Bone marrow (tissue), 2 donors: ENCODE measurements at places on chromosomes 2 and 18.

- no peak for DNase-seq
These were observed 15.9 kb downstream of the POLI start for GRCh38 chr18:54284981-54285785.

DNA sequence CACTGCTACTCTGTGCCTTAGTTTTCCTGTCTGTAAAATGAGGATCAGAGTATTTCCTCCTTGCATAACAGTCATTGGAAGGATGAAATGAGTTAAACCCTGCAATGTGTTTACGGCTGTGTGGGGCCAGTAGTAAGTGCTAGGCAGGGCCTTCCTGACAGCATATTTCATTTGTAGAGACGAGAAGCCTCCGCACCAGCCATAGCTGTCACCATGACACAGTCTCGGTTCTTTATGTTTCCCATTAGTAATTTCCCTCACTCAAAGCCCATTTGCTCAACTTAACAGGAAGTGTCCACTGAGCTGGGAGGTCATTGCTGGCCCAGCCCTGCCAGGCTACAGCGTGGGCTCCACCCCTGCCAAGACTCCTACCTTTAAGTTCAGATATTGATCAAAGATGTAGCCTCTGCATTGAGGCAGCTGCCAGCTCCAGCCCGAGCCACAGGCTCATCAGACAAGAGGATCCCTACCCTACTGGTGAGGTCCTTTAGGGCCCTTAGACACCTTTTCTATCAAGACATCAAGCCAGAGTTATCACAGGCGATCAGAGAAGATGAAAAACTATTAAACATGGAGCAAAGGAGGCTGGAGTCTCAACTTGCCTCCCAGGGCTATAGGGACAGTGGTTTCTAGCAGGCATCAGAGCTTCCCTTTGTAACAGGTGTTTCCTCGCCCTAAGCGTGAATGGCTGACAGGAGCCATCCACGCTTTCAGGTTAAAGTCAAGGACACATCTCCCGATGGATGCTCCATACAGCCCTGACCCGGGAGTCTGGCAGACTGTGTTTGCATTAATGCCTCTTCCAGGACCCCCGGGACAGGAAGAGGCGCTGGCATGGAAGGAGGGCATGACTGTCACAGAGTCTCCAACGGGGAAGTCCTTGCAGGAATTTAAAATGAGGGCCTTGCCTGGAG is 251.7 kb downstream of the NDUFA10 start:
- DNase-seq, result no peak

DNA sequence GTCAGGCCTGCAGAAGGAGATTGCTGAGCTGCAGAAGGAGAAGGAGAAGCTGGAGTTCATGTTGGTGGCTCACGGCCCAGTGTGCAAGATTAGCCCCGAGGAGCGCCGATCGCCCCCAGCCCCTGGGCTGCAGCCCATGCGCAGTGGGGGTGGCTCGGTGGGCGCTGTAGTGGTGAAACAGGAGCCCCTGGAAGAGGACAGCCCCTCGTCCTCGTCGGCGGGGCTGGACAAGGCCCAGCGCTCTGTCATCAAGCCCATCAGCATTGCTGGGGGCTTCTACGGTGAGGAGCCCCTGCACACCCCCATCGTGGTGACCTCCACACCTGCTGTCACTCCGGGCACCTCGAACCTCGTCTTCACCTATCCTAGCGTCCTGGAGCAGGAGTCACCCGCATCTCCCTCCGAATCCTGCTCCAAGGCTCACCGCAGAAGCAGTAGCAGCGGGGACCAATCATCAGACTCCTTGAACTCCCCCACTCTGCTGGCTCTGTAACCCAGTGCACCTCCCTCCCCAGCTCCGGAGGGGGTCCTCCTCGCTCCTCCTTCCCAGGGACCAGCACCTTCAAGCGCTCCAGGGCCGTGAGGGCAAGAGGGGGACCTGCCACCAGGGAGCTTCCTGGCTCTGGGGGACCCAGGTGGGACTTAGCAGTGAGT is 19.4 kb downstream of the FOSL2 start:
- no peak for DNase-seq

DNA sequence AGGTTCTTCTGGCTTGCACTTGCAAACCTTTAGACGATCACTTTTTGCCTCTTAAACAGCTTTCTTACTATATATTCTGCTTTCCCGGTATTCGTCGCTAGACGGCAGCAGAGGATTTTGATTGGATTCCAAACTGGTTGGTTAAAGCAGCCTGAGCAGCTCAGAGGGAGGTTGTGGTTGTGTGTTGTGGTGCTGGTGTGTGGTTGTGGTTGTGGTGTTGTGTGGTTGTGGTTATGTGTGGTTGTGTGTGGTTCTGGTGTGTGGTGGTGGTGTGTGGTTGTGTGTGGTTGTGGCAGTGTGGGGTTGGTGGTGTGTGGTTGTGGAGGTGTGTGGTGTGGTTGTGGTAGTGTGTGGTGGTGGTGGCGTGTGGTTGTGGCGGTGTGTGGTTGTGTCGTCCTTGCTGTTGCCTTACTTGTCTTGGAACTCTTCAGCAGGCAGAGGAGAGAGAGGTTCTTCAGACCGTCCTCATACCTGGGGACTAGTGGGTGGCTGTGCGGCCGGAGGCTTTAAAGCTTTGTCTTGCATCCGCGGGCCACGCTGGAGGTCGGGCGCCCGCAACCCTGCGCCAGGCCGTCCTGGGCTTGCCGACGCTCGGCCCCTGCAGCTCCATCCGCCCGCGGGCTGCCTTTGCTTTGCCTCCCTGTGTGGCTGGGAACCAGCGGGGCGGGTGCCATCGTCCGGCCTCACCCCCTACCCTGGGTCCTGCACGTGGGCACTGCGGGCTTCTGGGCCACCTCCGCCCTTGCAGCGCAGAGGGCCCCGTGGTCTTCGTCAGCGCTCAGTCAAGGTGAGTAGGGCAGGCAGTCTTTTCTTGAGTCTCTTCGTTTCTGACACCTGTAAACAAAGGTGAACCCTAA is 190.8 kb downstream of the ARHGAP28 start:
- DNase-seq, result no peak

DNA sequence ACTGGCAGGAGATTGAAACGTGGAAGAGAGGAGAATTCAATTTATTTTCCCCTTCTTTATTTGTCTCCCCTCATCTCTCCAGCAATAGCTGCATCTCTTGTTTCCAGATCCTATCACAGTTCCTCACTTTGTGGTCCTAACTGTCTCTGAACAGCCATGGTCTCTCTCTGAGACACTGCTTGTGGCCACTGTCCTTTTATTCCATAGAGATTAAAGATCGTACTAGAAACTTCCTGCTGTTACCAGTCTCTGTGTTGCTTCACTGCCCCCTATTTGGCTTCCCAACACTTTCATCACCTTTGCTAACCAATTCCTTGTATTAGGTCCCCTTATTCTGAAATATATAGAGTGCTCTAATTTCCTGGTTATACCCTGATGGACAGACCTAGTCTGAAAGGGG is 48.9 kb upstream of the CAVIN2 start:
- no peak for DNase-seq

GRCh38 chr18:21099442-21099841 is 12.2 kb downstream of the ROCK1 start:
- no peak for DNase-seq
